Thyroid gland (tissue), 4 donors: ENCODE measurements at places on chromosomes 7 and 10. TPM values are rescaled to one million over a fixed set of nuclear protein-coding genes. Genes with fewer than 3 reads are reported as not detected.

- no peaks in the 10 kb centered on the region for H3K4me1 ChIP-seq
- H3K4me3 ChIP-seq = no peak overlapping the region
- no peaks in the 10 kb centered on the region for H3K36me3 ChIP-seq
- DNase-seq = no peak
Measured at GRCh38 chr10:22927166-22927565, 687 bp upstream of the ARMC3 start.

- no peaks in the 10 kb centered on the region for H3K27me3 ChIP-seq
- H3K4me3 ChIP-seq = peak overlapping the region; percentile 98
- DNase-seq = peak; percentile 45
- H3K36me3 ChIP-seq = peaks cover 10% of the 10 kb centered on the region
- peak overlapping the region; percentile 11 for H3K27ac ChIP-seq
Measured at GRCh38 chr7:6705959-6706665, 635 bp downstream of the ZNF12 start.

GRCh38 chr7:41257660-41258059 is 445.2 kb downstream of the INHBA start:
- no peaks in the 10 kb centered on the region for H3K27me3 ChIP-seq
- no peak for DNase-seq
- H3K27ac ChIP-seq = no peak overlapping the region
- H3K36me3 ChIP-seq = no peaks in the 10 kb centered on the region
- H3K4me3 ChIP-seq = no peak overlapping the region

- no peak for DNase-seq
- H3K36me3 ChIP-seq = peaks cover 4% of the 10 kb centered on the region
- no peak overlapping the region for H3K27ac ChIP-seq
Measured at GRCh38 chr10:62080905-62081304, 179.4 kb downstream of the ARID5B start.

DNA sequence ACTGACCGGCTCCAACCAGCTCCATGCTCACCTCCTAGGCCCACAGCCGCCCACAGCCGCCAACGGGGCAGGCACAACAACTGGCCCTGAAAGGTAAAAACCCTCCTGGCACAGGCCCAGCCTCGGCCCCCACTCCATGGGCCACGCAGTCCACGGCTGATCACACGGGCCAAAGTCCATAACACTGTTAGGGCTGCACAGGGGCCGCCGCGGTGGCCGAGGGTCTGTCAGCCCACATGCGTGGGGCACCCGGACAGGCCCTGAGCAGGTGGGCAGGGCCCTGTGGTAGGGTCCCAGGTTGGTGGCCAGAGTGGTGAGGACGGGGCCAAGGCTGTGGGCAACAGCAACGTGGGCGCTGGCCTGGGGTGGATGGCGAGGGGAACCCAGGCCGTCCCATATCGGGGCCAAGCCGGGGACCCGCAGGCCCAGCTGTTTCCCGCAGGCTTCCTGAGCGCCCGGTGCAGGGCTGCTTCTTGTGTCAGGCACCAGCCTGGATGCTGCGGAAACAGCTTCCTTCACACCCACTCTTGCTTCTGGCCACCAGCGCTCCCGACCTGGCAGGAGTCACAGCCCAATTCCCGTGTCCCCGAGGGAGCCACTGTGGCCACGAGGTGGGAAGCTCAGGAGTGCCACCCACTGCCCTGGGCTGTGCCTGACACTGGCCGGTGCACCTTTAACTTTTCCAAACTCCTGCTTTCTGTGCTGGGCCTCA is 29.2 kb downstream of the CYP2W1 start:
- peaks cover 7% of the 10 kb centered on the region for H3K36me3 ChIP-seq
- H3K27me3 ChIP-seq = no peaks in the 10 kb centered on the region
- no peak overlapping the region for H3K4me3 ChIP-seq
- H3K4me1 ChIP-seq = no peaks in the 10 kb centered on the region

GRCh38 chr10:15494850-15495506 is 123.9 kb upstream of the FAM171A1 start:
- no peak overlapping the region for H3K4me3 ChIP-seq
- no peak overlapping the region for H3K27ac ChIP-seq
- H3K4me1 ChIP-seq = no peaks in the 10 kb centered on the region
- no peaks in the 10 kb centered on the region for H3K36me3 ChIP-seq
- no peaks in the 10 kb centered on the region for H3K27me3 ChIP-seq
- DNase-seq = no peak

ZNHIT1 gene
- total RNA-seq = 141 TPM
